ENCODE measurements at places on chromosomes 13 and 19. TPM values are rescaled to one million over a fixed set of nuclear protein-coding genes. Genes with fewer than 3 reads are reported as not detected.

DNA sequence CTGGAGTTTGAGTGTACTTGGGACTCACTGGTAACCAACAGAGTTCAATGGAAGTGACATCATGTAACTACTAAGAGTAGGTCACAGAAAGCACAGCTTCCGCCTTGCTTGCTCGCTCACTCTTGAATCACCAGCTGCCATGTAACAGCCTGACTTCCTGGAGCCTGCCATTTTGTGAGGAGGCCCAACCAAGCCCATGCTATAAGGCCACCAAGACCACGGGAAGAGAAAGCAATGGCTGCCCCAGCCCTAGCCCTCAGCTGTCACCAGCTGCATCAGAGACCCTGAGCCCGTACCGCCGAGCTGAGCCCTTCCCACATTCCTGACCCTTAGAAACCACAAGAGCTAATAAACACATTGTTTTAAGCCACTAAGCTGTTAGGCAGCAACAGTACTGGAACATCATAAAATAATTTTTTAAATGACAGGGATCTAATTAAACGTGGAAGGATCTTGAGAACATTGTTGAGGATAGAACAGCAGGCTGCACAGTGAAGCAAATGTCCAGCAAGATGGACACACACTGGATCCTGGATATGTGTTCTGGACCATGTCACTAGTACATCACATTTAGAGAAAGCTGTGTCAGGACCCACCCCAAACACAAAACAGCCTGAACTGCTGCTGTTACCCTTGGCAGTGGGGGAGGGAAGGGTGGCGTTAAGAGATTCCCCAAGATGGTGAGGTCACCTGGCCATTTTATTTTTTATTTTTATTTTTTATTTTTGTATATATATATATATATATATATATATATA, 21.7 kb upstream of the LDLR start:
- peak; percentile 6 for DNase-seq

- DNase-seq = no peak
Measured at GRCh38 chr13:103953859-103954258, 887.6 kb upstream of the SLC10A2 start.

DNA sequence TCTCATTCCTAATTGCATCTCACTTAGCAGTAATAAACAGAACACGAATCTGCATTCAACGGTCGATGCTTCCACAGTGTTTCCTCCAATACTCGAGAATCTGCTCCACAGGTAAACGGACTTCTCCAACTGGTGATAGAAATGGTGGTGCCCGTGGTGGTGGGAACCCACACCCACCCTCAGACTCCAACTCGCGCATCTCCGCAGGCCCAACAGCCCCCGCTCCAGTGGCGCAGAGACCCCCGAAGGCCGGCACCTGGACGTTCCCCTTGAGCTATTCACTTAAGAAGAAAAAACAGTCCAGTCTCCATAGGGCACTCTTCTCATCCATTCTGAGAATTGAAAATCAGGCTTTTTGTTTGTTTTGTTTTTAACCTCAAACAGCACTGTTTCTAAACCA, 13.8 kb upstream of the RASA3 start:
- no peak for DNase-seq

GRCh38 chr19:58154287-58154678, 3.7 kb upstream of the ZNF329 start:
- peak; percentile 43 for DNase-seq

DNA sequence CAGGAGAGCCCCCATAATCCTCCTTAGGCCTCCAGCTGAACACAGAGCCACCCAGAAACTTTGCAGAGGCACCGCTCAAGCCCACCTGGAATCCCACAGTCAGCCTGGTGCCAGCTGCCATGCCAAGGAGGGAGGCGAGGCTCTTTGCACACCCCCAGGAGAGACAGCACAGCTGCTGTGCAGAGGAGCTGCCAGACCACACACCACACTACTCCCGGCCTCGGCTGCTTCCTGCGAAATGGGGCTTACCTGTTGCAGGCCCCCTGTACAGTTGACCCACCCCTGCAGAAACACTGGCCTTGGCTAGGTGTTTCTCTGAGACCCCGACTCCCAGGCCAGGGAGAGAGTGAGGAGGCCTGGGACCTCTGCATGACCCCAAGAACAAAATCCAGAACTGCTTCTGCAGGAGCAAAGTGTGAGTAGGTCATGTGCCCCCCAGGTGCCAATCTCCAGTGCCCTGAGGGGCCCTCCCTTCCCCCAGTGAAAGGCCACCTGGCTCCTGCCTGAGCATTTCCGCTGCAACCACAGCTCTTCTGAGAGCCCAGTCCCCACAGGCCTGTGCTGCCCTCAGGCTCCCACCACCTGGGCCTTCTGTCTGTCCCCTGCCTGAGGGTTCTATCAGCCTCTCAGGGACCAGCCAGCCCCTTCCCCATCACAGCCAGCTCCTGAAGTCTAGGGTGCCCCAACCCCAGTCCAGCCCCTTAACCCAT, 580.4 kb downstream of the UQCRFS1 start:
- no peak for DNase-seq

DNA sequence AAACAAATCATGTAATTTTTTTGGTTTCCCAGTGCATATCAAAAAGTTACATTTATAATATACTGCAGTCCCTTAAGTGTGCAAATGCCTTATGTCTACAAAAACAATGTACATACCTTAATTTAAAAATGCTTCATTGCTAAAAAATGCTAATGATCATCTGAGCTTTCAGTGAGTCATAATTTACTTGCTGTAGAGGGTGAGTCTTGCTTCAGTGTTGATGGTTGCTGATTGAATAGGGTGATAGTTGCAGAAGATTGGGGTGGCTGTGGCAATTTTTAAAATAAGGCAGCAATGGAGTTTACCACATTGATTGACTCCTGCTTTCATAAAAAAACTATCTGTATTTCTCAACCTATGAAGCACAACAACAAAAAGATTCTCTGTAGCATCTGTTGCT, 613.9 kb downstream of the TBC1D4 start:
- DNase-seq = peak; percentile 48

DNA sequence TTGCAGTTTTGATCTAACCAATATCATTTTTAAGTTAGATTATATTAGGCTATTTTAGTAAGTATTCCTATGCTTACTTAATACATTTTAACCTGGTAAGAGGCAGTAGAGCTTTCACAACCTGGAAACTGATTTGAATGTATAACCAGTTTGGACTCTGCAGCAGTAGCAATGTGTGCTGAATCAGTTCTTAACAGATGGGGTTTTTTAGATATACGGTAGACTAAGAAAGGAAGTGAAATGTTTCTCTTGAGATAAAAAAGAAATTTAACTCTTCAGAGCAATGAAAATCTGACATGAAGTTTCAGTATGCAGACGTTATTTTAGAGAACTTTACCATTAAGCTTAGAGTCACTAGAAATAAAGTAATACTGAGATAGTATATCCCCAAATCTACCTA, 2.7 kb downstream of the NBEA start:
- no peak for DNase-seq

DNA sequence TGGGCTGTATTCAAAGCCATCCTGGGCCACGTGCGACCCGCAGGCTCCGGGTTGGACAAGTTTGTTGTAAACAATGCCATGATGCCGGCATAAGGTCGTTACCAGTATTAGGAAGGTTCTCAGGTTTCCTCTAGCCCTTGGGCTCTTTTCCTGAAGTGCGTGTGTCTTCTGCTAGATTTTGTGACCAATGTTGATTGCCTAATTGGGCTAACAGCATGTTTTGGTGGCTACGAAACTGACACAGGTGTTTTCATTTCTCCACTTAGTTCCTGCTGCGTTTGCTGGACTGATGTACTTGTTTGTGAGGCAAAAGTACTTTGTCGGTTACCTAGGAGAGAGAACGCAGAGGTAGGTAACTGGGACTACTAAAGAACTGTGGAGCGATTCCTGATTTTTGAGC, 20.3 kb downstream of the ALOX5AP start:
- no peak for DNase-seq

DNA sequence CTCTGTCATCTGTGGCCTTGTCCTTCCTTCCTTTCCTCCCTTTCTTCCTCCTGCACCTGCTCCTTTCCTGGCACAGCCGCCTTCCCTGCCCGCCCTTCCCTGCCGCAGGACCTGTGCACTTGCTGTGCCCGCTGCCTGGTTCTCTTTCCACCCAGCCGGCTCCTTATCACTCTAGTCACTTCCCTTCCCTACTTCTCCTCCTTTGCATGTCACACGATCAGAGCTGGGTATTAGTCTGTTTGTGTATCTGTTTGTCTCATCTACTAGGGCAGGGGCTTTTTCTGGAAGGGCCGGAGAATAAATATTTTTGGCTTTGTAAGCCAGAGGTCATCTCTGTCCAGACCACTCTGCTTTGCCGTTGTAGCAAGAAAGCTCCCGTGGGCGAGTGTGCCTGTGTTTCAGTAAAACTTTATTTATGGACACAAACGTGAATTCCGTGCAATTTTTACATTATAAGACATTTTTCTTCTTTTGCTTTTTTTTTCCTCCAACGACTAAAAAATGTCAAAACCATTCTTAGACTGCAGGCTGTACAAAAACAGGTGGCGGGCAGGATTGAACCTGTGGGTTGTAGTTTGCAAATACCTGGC, 6.1 kb downstream of the KDM4B start:
- DNase-seq = no peak

DNA sequence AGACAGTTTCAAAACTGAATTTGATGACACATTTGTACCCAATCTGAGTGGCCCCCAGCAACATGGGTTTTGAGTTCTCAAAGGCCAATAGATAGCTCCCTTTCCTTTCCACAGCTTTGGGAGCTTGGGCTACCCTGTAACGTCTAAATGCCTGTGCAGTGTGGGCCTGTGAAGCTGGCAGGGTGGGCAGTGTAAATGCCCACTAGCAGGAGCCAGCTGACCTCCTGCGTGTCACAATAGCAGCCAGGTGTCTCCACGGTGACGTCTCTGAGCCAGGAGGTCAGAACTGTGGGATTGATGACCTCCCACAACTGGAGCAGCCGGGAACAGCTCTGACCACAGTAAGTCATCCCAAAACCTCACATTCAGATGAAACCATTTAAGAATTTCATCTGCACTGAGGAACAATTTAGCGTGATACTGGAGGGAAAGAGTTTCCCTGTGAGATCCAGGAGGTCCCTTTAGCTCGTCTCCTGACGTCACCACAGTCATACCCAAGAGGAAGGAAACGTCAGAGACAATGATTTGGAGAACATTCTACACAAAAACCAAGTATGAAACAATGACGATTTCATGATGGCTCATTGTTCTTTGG, at the start of gene IPO5:
IPO5 (plus strand) TSS at position 300 of the 595 bp plus-strand sequence. CDS start 23,022 bp downstream, outside the sequence.
- DNase-seq = no peak

- DNase-seq = no peak
Measured at GRCh38 chr19:45244133-45244794, 943 bp downstream of the EXOC3L2 start.

GRCh38 chr19:4088975-4089374, 22.3 kb upstream of the ZBTB7A start:
- DNase-seq = no peak

DNA sequence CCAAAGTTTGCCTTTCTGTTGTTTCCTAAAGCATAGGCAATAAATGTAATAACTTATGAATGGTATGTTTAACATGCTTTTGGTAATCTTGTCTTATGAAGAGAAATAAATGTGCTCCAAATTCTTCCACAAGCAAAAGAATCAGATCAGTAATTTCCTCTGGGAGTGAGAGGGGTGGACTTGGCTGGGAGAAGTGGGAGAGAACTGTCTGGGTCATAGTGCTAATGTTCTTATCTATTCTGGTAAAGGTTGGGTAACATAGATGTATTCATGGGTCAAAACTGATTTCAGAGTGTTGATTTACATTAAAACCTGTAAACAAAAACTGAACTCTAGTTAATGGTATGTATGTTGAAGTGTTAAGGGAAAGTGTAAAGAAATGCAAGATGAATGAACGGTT, 211.7 kb upstream of the IRS2 start:
- DNase-seq = no peak

- DNase-seq = no peak
Measured at GRCh38 chr13:50130123-50130946, 115.1 kb downstream of the KCNRG start.

DNA sequence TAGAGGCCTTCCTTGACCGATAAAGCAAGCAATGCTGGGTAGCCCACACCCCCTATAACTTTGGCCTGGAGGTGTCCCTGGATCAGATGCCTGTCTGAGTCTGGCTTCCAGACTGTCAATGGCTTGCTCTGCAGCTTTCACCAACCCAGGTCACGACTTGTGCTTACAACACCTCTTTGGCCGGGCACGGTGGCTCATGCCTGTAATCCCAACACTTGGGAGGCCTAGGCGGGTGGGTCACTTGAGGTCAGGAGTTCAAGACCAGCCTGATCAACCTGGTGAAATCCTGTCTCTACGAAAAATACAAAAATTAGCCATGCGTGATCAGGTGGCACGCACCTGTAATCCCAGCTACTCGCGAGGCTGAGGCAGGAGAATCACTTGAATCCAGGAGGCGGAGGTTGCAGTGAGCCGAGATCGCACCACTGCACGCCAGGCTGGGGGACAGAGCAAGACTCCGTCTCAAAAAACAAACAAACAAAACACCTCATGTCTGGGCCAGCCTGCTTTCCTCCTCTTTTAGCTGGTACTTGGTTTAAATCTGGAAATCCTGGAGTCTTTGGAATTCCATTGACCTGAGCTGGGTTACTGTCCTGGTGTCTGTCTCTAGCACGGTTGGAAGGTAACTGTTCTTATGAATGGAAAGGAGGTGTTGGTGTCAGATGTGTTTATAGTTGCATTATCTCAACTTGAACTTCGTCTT, 10.3 kb upstream of the GARRE1 start:
- no peak for DNase-seq

- no peak for DNase-seq
Measured at GRCh38 chr19:47497821-47498520, 14.0 kb upstream of the KPTN start.

DNA sequence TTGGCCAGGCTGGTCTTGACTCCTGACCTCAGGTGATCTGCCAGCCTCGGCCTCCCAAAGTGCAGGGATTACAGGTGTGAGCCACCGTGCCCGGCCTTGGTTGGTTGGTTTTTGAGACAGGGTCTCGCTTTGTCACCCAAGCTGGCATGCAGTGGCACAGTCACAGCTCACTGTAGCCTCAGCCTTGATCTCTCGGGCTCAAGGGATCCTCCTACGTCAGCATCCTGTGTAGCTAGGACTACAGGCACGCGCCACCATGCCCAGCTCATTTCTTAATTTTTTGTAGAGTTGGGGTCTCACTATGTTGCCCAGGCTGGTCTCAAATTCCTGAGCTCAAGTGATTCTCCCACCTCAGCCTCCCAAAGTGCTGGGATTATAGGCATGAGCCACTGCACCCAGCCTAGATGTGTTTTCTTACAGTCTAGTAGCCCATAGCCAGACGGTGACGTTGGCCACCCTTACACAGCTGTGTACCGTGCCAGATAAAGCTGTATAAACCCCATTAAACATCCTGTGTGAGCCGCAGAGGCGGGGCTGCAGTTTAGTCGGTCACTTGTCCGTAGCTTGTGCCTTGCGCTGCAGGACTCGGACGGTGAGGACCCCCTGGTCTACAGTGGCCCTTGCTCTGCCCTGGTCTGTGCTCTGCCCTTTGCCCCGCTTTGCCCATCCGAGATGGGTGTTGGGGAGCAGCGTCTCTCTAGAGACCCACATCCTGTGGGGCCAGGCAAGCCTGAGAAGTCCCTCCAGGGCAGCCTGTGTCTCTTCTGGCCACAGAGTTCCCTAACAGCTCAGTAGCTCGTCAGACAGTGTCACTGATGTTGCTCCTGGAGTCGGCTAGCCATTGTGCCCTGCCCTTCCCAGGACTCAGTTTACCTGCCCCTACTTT, 9.8 kb downstream of the IRF3 start:
- DNase-seq = no peak

Gene PDCD2L
- total RNA-seq = 14.7 TPM

Gene CYP4F12
- total RNA-seq = not detected

Gene UQCR11
- total RNA-seq = 340 TPM

Gene ARL11
- total RNA-seq = not detected

Gene ERVV-1
- total RNA-seq = not detected

All from HFFc6 (cell line).